ENCODE measurements at places on chromosomes 13 and 19.

DNA sequence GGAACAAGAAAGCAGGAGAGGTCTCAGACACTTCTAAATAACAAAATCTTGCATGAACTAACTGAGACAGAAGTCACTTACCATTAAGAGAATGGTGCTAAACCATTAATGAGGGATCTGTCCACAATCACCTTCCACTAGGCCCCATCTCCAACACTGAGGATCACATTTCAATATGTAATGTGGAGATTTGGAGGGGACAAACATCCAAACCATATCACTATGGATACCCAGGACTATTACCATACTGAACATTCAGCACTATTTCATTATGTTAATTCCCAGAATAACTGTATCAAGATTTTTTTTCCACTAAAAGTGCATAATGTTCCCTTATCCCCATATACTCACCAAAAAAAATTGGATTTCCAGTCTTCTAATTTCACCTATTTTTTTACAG lies 491.8 kb downstream of the LMO7 start:
- no peak for DNase-seq

- DNase-seq: no peak
Observed at GRCh38 chr19:17835182-17836006, 12.4 kb downstream of the JAK3 start.

DNA sequence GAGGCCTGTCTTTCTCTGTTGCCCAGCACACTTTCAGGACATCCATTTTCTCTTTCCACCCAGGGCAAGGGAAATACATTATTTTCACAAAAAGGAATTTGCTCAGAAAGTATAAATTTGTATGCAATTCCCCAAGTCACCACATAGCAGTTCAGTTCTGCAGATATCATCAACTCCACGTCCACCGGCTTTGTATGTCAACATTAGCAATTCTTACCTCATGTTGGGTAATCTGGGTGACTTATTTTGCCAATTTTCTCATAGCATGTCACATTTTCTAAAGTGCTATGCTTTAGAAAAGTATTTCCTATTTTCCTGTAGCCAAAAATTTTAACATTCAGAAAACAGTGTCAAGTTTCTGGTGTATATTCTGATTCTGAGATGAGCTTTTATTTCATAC lies 501.8 kb downstream of the EFNB2 start:
- DNase-seq: no peak

DNA sequence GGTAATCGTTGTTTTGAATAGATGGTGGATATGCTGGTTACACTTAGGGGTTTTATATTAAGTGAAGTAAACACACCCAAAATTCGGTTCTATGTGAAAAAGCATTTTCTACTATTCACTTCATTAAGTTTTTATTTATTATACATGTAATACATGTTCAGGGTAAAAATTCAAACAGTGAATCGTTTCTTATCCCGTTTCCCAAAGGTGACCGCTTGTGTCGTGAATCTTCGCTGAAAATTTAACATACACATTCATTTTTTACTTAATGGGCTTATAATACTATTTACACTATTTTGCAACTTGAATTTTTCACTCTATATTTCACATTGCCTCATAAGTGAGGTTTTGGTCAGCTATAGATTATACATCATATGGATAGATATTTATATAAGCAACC lies 24.5 kb downstream of the IPO5 start:
- no peak for DNase-seq

All from activated CD4-positive, alpha-beta memory T cell treated with anti-CD3 and anti-CD28 coated beads, Interleukin-2, amount 10 ng/mL, durations not matched to agents 7 days and 5 days (primary cell).